MM.1S (cell line): ENCODE measurements at places on chromosomes 4 and X.

DNA sequence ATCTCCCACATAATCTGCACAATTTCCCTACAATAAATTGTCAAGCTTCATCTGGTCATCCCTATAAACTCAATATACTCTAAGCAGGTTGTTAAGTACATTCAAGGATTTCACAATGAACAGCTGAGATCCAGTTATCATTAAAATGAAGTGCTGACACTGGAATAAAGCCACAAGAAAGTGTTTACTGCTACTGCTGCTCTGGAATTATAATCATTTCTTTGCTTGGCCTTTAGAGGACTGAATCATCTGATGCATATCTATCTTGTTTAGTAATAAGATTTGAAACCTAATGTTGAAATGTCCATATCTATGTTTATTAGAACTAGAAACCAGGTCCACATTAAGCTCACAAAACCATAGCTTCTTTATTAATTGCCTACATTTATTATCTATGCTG lies 338.6 kb upstream of the ZFP42 start:
- no peak for DNase-seq

- DNase-seq = no peak
Observed at GRCh38 chrX:13128104-13128503, 83.7 kb upstream of the FAM9C start.

DNA sequence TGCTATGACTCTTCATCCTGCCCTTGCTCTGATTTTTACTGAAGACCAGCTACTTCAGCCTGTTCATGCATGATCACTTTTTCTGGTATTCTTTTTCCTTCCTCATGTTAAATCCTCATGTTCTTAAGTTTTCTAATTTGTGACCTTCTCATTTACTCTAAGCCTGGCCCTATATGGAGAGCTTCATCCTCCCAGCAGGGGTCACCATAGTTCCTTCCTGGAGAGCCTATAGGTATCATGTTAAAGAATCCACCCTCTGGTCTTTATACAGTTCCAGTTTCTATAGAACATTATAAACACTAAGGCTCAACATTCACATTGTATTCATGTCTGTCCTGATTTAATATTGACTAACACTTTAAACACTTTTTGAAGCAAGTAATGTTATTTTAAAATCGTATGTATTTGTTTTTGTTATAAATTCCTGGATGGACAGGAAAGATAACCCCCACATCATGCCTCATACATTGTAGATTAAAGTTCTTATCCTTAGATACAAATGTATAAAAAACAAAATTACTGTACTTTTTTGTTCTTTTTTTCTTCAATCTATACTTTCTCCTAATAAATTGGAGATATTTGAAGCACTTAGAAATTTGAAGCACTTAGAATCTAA lies 53.8 kb upstream of the OTUD4 start:
- DNase-seq = peak; percentile 82

DNA sequence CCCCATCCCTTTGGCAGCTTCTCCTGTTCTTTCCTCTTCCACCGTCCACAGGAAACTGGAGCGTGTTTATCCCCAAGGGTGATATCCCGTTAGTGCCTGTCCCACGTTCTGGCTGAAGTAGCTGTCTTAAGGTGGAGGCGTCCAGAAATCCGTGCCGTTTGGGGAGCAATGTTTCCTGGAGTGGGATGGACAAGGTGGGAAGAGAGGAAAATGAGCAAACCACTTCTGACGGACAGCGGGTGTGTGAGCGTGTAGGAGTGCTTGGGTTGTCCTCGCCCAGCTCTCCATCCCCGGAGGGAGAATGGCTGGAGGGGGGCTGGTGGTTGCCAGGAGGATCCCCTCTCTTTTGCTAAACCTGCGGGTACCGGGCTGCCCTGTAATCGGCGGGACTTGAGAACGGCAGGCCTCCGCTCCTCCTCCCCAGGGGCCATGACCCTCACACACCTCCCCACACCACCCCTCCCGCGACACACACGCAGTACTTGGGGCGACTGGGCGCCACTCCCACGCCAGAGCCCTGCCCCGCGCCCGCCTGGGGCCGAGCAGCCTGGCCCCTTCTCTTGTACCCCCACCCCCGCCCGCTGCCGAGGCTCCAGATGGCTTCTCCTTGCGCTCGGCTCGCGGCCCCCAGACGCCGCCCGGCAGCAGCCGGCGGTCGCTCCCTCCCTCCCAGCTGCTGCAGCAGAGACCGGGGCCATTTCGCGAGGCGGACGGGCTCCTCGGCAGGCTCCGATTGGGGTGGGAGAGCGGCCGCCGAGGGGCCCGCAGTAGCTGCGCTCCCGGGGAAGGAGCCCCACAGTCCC lies 13.9 kb upstream of the PRDM8 start:
- DNase-seq = no peak

- no peak for DNase-seq
Observed at GRCh38 chrX:88944661-88945060, 197.6 kb downstream of the CPXCR1 start.

GRCh38 chr4:98930311-98930865 lies 1.5 kb upstream of the EIF4E start:
- DNase-seq = no peak

GRCh38 chr4:14893713-14894112 lies 108.6 kb upstream of the CPEB2 start:
- no peak for DNase-seq

DNA sequence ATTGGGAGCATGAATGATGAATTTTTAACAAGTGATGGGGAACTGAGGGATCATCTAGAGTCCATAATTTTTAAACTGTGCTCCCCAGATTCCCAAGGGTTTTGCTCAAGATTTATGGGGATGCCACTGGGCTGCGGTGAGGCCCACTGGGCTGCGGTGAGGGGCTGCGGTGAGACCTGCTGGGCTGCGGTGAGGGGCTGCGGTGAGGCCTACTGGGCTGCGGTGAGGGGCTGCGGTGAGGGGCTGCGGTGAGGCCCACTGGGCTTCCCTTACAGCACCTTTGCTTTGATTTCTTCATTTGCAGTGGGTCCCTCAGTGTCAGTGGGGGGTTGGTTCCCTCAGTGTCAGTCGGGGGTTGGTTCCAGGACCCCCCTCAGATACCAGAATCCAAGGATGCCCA lies 47.4 kb upstream of the ATOH1 start:
- no peak for DNase-seq

DNA sequence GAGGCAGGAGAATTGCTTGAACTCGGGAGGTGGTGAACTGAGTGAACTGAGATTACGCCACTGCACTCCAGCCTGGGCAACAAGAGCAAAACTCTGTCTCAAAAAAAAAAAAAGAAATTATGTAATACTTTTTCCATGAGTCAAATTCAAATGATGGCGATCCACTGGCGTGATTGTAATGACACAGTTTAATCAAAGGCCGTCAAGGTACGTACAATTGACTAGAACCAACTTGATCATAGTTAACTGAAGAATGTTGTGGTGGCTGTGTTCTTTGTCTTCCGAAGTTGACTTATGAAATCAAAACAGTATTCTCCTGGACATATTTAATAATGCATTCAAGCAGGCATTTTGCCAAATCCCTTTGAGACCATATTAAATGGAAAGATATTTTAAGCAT lies 318.6 kb upstream of the FAT1 start:
- no peak for DNase-seq

DNA sequence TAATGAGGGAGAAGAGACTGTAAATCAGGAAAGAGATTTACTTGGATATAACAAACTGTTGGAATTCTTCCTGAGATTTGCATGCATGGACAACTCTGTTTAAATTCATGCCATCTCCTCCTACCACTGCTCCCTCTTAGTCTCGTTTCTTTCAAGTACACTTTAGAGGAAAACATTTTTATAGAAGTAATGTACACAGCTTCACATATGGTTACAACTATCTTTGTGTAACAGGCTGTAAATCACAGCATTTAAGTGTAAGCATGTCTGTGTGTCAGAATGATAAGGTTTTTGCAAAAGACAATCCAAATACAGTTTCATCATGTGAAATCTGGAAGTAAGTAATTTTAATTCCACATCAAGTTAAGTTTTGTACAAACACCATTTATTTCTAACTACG lies 21.5 kb upstream of the ENPEP start:
- no peak for DNase-seq

DNA sequence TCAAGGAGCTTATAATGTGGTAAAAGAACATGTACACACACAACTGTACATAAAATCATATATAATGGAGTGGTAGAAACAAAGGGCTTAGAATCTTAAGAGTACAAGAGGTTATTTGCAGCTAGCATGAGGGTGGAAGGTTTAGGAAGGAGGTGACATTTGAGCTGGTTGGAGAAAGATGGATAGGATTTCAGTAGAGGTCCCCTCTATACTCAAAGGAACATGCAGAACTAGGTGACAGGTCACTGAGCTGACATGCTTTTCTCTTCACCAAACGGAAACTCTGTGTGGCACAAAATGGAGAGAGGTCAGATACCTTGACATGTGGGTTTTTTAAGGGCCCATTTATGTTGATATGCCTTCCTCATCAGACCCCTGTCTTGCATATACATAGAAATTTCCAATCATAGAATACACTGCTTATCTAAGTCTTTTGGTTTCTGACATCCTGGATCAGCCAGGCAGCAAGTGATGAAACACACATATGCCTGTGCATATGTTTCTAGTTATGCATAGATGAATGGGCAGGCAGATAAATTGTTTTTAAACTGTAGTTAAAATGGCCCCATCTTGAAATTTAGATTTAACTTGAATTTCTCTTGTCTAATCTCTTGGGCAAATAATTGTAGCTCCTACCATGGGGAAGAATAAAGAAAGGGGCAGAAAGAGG lies 29.3 kb downstream of the CLCN5 start:
- no peak for DNase-seq

- DNase-seq = no peak
Observed at GRCh38 chr4:37798616-37799015, 27.9 kb upstream of the PGM2 start.

DNA sequence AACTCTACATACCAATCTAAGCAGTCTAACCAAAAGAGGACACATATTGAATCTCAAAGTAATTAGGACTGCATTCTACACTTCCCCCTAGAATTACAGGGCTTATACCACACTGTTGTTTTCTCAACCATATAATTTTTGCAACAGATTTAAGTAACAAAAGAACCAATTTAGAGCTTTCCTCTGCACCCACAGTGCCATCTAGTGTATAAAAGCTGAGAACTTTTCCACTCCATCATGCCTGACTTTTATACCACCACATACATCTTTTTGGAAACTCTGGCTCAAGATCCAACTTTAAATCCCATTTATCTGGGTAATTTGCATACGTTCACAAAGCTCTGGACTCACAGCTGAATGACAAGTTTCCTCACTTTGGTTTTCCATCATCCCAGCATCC lies 99.5 kb downstream of the EFHC2 start:
- DNase-seq = peak; percentile 15

DNA sequence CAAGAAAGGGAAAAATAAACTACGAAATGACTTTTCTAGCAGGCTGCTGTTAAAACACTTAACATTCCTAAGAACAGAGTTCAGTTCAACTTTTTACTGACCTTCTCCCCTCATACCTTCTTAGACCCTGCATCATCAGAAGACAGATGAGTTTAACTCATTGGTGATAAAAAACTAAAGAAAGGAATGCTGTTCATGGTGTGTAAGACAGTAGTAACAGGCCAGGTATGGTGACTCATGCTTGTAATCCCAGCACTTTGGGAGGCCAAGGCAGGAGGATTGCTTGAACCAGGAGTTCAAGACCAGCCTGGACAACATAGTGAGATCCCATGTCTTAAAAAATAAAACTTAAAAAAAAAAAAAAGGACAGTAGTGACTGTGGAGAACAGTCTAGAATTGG lies 16.2 kb downstream of the RBM47 start:
- DNase-seq = no peak

GRCh38 chr4:1317177-1318045 lies 27.7 kb downstream of the MAEA start:
- DNase-seq = no peak

- DNase-seq = no peak
Observed at GRCh38 chrX:81286608-81287007, 84.7 kb downstream of the SH3BGRL start.

- no peak for DNase-seq
Observed at GRCh38 chrX:1609762-1610161, 5.1 kb upstream of the ASMT start.

GRCh38 chr4:169205075-169205743 lies 65.5 kb downstream of the SH3RF1 start:
- DNase-seq = no peak

- DNase-seq = no peak
Observed at GRCh38 chr4:159860945-159861344, 758.1 kb downstream of the RAPGEF2 start.

GRCh38 chr4:5918331-5918985 lies 25.6 kb upstream of the CRMP1 start:
- no peak for DNase-seq

- DNase-seq = no peak
Observed at GRCh38 chr4:55297346-55297745, 48.7 kb upstream of the SRD5A3 start.

- DNase-seq = no peak
Observed at GRCh38 chr4:27908356-27908755, 1047.7 kb downstream of the STIM2 start.

- no peak for DNase-seq
Observed at GRCh38 chr4:98529970-98530569, 128.3 kb downstream of the TSPAN5 start.

- no peak for DNase-seq
Observed at GRCh38 chrX:64151911-64152310, 53.6 kb downstream of the AMER1 start.

GRCh38 chr4:122663814-122664610 lies 43.1 kb upstream of the IL21 start:
- DNase-seq = no peak

GRCh38 chrX:49039598-49040375 lies 3.4 kb downstream of the TFE3 start:
- DNase-seq = peak; percentile 60

GRCh38 chr4:125191232-125191631 lies 123.5 kb upstream of the FAT4 start:
- no peak for DNase-seq

- DNase-seq = no peak
Observed at GRCh38 chr4:102064747-102065442, 274.4 kb downstream of the BANK1 start.

GRCh38 chrX:15739886-15740285 lies 1.8 kb downstream of the CA5B start:
- DNase-seq = no peak

DNA sequence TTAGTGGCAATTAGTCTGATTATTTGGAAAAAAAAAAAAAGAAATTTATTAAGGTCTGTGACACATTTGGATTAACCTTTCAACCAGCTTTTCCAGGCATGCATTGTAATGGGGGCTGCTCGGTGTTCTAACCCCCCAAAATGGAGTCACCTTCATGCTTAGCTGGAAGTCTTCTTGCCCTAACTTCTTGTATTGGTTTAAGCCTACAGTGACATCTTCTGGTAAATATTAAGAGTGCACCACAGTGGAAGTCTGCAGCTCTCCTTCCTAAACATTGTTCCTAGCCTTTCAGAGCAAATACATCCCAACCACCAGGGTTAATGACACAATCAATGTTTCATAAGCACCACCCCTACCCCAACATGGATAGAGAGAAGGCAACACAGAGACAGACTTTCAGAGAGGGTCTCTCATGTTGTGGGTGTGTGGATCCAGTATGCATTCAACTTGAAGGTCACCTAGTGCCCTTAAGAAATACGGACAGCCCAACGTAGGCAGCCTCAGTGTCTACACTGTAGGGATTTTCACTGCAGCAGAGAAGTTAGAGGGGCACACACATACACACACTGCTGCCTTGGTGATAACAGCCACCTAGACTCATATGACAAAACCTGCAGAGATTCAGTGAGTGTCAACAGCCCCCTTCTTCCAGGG lies 142.9 kb upstream of the MBNL3 start:
- DNase-seq = peak; percentile 34
